ENCODE measurements at places on chromosomes 13 and 19.

DNA sequence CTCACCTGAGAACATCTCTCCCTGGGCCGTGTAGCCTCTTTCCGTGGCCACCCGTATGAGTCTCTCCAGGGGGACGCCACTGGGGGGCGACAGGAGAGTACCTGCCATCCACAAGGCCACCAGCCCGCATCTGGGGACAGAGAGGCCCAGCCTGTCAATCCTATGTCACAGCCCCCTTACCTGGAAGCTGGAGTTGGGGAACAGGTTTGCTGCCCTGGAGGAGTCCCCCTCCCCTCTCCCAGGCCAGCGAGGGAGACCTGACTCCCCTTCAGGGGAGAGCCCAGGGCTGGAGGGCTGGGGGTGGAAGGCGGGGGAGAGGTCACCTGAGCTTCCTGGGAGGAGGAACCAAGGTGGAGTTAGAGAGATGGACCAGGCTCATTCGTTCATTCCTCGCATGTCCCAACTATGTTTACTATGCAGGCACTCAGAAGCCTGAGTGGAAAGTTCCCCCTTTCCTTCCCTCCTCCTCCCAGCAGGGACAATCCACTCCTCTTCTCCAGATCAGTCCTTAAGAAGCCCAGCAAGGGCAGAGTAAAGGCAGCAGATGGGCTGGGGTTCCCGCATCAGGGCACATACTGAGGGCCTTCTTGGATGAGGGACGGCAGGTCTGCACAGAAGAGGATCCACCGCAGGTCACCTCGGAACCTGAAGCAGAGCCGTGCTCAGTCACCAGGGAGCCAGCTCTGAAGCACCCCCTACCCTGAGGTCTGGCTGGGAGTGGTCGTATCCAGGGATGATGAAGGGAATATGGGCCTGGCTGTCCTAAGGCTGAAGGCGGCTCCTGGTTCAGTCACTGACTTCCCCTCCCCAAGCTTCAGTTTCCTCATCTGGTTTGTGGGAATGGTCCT lies 5.5 kb downstream of the ACTMAP start:
- peak; percentile 71 for DNase-seq

GRCh38 chr13:113589251-113589960 lies 4.9 kb downstream of the TFDP1 start:
- DNase-seq, result peak; percentile 9

GRCh38 chr13:107811233-107812013 lies 403.9 kb downstream of the LIG4 start:
- peak; percentile 51 for DNase-seq

DNA sequence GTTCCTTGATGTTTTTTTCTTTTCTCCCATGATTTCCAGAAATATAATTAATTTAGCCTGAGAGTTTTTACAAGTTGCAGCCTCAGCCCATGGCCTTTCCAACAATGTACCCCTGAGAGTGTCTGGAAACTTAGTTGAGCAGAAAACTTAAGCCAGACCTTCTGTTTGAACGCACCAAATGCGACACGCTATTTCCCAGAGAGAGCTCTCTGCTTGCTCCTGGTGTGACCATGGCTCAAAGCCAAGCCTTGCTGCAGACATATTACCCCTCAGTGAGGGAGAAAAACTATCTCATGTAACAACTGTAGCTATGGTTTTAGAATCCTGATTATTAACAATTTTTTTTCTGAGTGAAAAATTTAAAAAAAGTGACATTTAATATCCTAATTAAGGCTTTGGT lies 1204.5 kb upstream of the SLC10A2 start:
- DNase-seq, result no peak

GRCh38 chr13:31413516-31413915 lies 213.7 kb downstream of the B3GLCT start:
- no peak for DNase-seq

GRCh38 chr13:105543742-105544141 lies 991.7 kb downstream of the EFNB2 start:
- DNase-seq, result no peak
